ENCODE measurements at places on chromosomes 6 and 20. TPM values are rescaled to one million over a fixed set of nuclear protein-coding genes. Genes with fewer than 3 reads are reported as not detected.

Gene FKBP1C
- total RNA-seq = 0.34 TPM

Gene FOXQ1
- not detected for total RNA-seq

Gene RNF144B
- 77.0 TPM for total RNA-seq

Gene TRIM10
- total RNA-seq = not detected
